ENCODE measurements at places on chromosomes 1 and 21.
A peak's percentile ranks its signal among the peaks of the same experiment; 100 is the strongest.

- no peak for DNase-seq
Observed at GRCh38 chr1:180029524-180030135, 75.0 kb downstream of the CEP350 start.

GRCh38 chr1:5481889-5482288 is 510.3 kb downstream of the NPHP4 start:
- DNase-seq = peak; percentile 5

- DNase-seq = peak; percentile 53
Observed at GRCh38 chr1:156860628-156861423, at the start of gene NTRK1. TSS of gene NTRK1 (plus strand) at chr1:156860865. CDS start at chr1:156860935, 70 bp downstream.

GRCh38 chr1:218344814-218345672 is at the start of gene TGFB2:
TSS of gene TGFB2 (plus strand) at chr1:218345336. CDS start at chr1:218346702, 1,366 bp downstream.
- no peak for DNase-seq

DNA sequence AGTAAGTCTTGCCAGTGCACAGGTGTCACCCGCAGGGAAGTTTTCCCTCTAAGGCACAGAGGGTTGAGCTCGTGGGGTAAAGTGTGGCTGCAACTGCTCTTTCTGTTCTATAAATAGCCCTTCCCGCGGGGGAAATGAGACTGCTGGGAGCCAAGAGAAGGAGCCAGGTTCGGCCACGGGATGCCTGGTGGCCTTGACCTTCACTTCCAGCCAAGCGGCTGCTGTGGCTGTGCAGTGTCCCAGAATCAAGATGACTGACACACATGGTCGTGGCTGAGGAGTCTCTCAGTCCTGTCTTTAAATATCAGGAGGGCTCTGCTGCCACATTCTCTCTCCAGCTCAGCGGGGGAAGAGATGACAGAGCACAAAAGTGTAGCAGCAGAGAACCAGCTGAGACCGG is 154.1 kb upstream of the VAMP3 start:
- DNase-seq = no peak

DNA sequence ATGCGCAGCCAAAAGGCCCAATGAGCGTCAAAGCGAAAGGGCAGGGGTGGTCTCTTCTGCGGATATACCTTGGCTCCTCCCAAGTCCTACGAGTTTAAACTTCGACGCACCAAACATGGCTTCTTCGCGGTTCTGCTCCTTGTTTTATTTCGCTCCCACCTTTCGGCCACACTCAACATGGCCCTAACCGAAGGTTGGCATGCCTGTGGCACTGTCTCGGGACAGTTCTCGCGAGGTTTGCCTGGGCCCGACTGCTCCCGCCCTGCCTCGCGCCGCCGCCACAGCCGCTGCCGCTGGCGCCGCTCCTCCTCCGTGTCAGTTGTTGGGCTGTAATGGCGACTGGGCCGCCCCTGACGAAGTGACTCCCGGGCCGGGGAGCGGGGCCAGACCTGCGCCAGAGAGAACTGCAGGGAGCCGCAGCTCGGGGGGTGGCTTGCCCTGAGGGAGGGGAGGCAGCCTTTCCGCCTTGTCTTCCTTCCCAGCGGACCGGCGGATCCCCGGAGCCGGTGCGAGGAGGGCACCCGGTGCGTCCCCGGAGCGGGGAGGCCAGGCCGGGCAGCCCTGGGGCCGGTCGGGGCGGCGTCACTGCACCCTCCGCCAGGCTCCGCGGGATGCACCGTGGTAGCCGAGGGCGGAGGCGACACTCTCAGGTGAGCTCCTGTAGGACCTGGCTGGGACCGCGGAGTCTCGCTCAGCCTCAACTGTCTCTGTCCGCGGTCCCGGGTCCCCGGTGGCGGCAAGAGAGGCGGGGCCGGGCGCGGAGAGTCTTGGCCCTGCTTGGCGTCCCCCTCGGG is at the start of gene CEP350:
TSS of gene CEP350 (plus strand) at position 318 of the 794 bp plus-strand sequence. CDS start 31,372 bp downstream, outside the sequence.
- peak; percentile 97 for DNase-seq

GRCh38 chr21:39014747-39015146 is 168.5 kb downstream of the PSMG1 start:
- no peak for DNase-seq

DNA sequence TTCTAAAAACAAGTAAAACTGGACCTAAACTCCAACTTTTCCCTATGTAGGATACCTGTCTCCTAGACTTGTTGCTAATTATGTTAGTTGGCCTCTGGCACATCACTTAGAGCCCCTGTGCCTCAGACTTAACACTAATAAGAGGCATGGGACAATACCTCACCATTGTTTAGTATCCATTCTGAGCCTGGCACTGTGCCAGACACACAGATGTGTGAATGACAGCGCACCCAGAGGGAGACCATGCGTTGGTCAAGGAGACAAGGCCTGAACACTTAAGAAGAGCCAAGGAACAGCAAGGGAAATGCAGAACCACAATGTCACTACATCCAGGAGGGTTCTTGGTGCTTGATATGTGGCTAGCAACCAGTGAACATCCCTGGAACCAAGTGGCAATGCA is 189.1 kb downstream of the FGGY start:
- DNase-seq = no peak

DNA sequence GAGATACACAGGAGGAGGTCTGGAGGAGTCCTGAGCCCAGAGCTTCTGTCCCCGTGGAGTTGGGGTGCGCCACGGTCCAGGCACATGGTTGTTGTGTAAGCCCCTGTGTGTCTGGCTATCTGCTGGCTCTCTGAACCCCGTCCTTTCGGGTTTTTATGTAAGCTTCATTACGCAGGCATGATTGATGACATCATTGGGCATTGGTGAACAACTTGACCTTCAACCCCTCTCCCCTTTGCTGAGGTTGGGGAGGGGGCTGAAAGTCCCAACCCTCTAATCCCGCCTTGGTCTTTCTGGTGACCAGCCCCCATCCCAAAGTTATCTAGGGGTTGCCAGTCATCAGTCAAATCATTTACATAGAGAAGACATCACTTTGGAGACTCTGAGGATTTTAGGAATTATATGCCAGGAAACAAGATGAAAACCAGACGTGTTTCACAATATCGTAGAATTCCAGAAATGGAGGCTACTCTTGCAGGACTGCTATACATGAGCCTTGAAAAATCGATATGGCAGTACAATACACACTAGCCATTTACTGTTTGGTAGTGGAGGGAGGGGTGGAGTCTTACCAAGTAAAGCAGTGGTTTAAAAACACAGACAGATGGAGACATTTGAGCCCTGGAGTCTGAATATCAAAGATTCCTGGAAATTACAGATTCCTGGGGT is 69.8 kb upstream of the SCAF4 start:
- no peak for DNase-seq

DNA sequence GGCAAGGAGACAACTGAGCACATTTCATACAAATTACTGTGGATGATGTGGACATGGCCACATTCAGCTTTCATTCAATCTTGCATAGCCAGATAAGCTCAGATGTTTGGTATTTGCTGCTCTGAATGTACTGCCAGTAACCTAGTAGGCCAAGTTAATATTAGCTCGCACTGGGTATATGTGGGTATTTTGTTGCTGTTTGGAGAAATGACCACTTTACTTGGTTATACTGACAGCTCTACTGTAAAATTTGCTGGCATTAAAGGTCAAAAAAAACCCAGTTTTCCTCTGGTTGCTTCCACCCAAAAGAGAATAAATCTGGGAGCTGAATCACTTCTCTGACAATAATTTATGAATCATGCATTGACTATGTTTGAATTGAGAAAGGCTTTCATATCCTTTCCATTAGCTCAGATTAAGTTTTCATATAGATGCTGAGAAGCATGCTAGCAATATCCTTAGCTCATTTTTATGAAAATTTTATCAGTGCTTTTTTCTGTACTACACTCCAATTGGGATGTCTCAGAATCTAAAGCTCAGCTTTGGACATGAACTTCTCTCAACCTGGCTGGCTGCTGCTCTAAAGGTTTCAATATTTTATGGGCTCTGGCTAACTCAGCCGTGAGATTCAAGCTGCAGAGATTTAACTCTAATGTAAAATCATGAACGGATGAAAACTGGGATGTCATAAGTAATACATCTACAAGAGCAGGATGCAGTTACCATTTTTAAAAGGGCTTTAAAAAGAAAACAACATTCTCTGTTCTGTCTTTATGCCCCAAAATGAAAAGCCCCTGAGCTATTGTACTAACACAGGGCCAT is 330.0 kb downstream of the BARHL2 start:
- no peak for DNase-seq

GRCh38 chr1:214920337-214920736 is 162.2 kb upstream of the KCNK2 start:
- no peak for DNase-seq

DNA sequence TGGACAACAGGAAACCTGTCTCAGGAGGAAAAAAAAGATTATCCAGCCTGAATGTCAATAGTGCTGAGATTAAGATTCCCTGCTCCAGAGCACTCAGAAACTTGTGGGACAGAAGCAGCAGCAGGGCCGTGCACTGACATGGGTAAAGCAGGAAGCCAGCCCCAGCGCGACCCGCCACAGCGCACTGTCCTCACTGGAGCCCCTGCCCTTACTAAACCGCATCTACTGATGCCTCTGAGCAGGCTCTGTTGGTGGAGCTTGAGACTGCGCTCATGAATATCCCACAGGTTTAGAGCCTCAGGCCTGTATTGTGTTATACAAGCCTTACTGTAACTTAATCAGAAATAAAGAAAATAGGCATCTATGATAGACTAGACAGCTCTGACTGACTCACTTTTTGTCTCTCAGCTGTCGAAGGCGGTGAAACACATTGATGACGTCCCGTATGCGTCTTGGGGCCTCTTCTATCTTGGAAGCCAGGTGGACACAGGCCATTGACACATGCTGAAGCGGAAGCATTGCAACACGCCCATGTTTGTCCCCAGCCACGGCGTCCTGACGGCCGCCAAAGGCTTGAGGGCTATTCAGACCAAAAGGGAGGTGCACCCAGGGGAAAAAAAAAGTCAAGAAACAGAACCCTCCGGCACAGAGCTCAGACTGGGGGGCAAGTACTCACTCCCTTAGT is 1.2 kb downstream of the CCNL2 start:
- no peak for DNase-seq

GRCh38 chr1:206808615-206809014 is 36.3 kb upstream of the IL10 start:
- no peak for DNase-seq

- DNase-seq = no peak
Observed at GRCh38 chr21:21624674-21625073, 626.5 kb downstream of the NCAM2 start.

GRCh38 chr1:221809091-221810029 is 67.5 kb upstream of the DUSP10 start:
- DNase-seq = no peak

- DNase-seq = no peak
Observed at GRCh38 chr21:33441489-33442477, 38.0 kb downstream of the TMEM50B start.

DNA sequence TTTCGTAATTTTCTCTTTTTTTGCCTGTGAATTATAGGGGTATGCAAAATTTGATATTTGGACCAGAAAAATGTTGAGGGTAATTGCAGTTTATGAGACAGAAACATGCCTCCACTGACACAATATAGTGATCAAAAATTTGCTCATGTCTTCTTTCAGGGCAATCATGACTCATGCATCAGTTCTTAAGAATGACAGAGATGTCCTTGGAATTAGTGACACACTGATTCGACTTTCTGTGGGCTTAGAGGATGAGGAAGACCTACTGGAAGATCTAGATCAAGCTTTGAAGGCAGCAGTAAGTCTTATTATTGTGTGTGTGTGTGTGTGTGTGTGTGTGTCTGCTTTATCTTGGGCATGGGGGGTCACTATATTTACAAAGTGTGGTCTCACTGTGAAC is 27.5 kb downstream of the CTH start:
- DNase-seq = no peak

GRCh38 chr1:198340139-198340538 is 183.3 kb downstream of the NEK7 start:
- DNase-seq = no peak

DNA sequence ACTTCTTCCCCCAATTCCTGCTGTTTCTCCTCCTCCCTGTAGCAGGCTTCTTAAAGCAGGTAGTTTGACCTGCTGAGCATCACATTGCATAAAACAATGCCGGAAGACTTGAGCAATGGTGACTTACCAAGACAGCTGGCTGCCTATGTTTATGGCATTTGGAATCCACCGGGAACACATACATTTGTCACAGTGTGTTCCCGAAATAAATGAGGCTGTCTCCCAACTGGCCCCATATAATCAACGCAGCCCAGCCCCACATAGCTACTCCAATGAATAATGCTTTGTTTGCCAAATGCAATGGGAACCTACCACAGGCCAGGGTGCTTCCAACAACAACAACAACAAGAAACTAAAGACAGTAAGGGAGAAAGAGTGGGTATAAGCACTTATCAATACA is 186.1 kb upstream of the MAP1LC3C start:
- DNase-seq = no peak

DNA sequence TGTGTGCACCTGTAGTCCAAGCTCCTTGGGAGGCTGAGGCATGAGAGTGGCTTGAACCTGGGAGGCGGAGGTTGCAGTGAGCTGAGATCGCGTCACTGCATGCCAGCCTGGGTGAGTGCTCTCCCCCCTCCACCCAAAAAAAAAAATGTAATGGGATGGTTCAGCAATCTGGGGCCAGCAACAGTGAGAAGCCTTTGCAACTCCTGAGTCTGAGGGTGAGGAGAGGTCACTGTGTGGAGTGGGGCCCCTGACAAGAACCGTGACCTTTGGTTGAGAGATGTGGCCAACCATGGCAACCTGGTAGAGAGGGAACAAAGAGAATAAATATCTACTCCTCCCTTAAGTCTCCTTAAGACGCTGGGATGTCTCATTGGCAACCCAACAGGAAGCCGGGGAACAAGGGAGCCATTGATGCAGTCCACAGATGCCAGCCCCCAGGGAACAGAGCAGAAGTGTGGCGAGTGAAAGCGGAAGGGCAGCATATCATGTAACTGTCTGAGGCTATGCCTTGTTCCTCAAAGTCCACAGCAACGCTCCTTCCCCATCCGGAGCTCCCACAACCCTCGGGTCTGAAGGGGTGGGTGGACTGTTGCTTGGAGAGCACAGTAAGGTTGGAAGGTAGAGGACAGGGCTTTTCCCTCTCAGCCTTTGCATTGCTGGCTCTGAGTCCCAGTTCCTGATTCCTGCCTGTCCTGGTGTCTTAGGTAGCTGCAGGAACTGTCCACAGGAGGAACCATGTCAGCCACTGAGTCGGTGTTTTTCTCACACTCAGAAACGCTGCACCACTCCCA is 8.3 kb downstream of the TRNP1 start:
- DNase-seq = no peak

- no peak for DNase-seq
Observed at GRCh38 chr1:164667001-164667400, 108.0 kb downstream of the PBX1 start.

DNA sequence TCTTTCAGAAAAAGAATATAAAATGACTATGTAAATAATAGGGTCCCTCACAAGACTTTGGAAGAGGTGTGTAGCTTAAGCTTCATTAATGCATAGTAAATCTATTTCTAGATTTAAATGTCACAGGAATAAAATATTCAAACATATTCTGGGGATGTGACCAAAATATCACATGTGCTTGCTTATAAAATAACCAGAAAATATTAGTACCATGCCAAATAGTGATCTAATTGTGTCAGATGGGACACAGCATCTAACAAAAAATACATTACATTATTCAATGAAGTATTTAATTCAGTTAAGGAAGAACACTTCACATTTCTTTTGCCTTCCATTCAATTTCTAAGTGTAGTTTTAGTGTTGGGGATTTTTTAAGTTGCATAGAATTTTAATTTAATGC is 179.5 kb downstream of the LRRC40 start:
- no peak for DNase-seq

GRCh38 chr1:118981436-118981835 is 6.7 kb downstream of the TBX15 start:
- no peak for DNase-seq

- no peak for DNase-seq
Observed at GRCh38 chr1:6500544-6501278, 9.2 kb upstream of the PLEKHG5 start.

GRCh38 chr1:38744452-38745350 is 114.9 kb downstream of the RRAGC start:
- DNase-seq = no peak

- no peak for DNase-seq
Observed at GRCh38 chr1:100979631-100980030, 46.0 kb downstream of the DPH5 start.
